EH (cell line): ENCODE measurements at places on chromosomes 7 and 10.

- no peak for DNase-seq
Measured at GRCh38 chr10:121113385-121113696, 262.2 kb downstream of the WDR11 start.

GRCh38 chr7:6271694-6272440 is 557 bp downstream of the CYTH3 start:
- peak; percentile 41 for DNase-seq

- DNase-seq: no peak
Measured at GRCh38 chr10:122549636-122550035, 10.9 kb upstream of the DMBT1 start.

DNA sequence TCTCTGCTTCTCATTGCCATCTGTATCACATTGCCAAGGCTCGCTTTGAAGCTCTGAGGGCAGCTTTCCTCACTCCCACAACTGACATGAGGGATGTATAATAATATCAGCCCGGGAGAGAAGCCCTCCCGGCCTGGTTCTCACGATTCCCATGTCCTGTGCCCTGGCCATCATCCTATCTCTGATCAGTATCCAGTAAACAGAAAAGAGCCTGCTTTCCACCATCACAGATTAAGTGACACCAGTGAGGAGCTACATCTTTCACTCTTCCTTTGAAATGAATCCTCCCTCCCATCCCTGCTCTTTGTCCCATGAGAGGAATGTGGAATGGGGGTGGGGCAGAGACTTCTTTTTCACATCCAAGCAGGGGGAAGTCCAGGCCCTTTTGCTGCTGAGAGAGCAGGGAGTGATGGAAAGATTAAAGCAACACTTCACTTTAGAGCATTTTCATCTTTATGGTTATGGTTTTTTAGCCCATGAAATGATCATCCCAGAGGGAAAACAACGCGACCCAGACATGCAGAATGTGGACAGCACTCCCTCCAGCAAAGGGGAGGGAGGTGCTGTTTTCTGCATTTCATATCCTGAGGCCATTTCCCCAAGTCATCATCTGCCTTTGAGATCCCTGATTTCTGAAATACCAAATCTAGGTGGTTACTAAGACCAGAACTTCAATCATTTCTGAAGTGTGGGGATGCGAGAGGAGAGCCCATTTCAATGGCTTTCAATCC is 84.6 kb upstream of the LYZL1 start:
- peak; percentile 42 for DNase-seq

DNA sequence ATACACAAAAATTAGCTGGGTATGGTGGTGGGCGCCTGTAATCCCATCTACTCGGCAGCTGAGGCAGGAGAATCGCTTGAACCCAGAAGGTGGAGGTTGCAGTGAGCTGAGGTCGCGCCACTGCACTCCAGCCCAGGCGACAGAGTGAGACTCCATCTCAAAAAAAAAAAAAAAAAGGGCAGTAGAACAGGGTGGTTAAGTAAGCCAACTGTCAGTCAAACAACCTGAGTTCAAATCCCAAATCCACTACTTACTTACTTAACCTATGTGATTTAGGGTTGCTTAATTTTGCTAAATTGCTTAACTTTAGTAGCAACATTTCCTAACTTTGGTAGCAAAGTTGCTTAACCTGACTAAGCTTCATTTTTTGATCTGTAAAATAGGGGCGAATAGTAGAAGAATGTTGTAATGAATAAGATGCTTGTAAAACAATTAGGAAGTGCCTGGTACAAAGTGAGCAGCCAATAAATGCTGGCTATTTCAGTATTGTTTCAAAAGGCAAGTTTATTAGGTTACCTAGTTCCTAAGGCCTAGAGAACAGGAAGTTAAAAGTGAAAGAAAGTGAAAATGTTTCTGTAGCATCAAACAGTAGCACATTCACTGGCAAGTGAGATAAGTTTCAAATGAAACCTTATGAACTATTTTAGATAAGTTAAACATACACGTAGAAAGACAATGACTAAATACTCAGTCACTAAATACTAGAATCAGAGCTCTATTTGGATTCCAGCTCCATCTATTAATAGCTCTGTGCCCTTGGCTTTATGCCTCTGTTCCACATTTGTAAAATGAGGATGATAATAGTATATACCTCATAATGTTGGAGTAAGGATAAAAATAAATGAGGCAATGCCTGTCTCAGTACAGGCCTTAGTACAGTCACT is 64.3 kb downstream of the HOXA1 start:
- peak; percentile 86 for DNase-seq

DNA sequence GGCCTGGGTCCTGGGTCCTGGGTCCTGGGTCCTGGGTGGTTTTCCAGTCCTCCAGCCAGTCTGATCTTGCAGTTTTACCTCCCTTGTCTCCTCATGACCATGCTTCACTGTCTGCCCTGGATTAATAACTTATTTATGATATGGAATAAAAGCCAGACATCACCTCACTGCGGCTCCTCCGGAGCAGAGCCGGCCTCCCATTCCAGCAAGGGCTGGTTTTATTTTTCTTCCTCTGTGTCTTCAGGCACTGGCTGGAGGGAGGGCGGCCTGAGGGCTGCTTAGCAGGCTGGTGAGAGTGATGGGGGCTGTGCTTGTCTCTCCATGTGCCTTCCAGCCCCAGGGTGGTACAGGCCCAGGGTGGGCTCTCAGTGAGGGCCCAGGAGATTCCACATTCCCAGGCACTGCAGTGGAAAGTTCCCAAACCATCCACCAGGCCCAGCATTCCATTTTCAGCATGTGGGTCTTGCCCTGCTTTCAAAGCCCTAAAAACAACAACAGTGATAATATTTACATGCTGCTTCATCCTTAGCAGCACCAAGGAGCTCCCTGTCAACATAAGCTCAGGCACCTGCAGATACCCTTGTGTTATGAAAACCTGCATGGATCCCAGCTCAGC is 12.6 kb downstream of the ADAMTS14 start:
- no peak for DNase-seq

DNA sequence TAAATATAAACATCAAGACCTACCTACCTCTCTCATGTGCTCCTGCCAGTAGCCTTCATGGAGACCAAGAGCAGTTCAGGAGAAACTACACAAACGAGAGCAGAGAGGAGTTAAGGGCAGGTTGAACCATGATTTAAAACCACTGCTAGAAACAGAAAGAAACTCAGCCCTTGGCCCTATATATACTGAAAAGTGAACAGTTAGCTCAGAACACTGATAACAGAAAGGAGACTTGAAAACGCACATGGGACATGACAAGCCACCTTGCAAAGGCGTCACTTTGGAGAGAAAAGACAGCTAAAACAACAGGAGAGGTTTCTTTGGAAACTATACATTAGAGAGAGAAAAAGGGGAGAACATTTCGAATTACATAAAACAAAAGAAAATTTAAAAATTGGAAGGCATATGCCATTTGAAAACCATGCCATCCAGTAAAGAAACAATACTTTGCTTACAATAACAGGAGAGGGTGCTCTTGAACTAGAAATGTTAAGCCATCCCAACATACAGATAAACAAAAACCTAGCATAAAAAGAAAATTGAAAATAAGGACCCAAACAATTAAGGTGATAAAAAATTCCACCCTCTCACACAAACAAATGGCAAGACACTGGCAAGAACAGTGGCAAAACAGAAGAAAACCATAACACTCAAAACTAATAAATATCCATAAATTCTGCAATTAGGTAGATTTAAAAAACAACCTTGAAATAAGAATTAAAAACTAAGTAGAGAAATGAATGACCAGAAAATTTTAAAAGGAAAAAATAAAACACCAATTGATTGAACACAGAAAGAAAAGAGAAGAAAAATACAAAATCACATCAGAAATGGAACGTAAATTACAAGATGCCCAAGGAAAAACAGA is 232.7 kb downstream of the IMMP2L start:
- DNase-seq: peak; percentile 33
